ENCODE measurements at places on chromosomes 12 and 14.

GRCh38 chr14:56088941-56089340 lies 29.3 kb upstream of the PELI2 start:
- DNase-seq = no peak

GRCh38 chr14:24367514-24368211 lies at the start of gene NFATC4:
Gene NFATC4 (plus strand): TSS chr14:24368184. CDS start chr14:24368341, 157 bp downstream.
- no peak for DNase-seq

DNA sequence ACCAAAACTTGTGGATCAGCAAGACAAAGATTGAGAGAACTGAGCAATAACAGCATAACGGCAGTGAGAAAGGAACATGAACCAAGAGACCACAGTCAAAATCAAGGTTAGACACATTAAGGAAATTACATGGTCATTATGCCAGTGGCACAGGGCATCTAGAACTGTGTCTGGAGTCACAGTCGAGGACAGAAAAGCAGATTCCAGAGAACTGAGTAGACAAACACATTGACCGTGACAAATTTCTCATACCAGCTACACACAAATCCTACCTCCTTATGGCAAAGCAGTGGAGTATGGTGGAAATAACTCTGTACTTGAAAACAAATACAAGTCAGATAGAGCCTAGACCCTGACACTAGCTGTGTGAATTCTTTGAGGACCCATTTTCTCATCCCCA lies 367.3 kb downstream of the DUSP6 start:
- DNase-seq = no peak

DNA sequence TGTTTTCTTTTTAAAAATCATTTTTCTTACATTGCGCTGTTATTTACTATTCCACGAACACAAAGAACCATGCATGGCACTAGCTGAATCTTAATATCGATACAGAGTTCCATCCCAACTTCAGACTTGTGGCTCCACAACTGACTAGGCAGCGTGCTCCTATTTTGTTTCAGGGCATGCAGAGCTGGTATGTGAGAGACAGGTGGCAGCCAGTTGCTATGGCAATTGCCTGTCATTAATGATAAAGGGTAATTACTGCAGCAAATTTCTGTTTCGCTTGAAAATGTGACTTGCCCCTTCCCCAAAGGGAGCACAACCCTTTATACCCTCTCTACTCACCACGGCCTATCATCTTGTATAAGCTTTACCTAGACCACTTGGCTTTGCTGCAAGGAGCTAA lies 113.1 kb upstream of the G2E3 start:
- no peak for DNase-seq

DNA sequence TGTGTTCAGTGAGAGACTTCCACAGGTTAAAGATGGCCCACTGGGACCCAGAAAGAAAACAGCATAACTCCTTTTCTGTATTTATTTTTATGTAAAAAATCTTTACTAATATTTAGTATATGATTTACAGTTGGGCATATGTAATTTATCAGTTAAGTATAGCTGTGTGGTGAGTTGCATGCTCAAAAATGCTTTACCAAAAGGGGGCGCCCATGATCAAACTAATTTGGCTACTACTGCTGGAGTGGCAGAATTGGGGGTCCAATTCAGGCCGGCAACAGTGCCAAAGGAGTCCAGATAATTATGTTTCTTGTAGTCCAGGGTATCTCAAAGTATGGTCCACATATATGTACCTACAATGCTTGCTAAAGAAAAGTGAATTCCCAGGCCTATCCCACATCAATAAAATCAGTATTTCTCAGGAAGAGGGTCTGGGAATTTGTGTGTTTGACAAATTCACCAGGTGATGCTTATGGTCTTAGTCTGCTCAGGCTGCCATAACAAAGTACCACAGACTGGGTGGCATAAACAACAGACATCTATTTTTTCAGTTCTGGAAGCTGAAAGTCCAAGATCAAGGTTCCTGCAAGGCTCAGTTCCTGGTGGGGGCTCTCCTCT lies 152.0 kb downstream of the KTN1 start:
- DNase-seq = no peak

GRCh38 chr14:96187216-96188031 lies 17.2 kb upstream of the BDKRB2 start:
- DNase-seq = no peak

DNA sequence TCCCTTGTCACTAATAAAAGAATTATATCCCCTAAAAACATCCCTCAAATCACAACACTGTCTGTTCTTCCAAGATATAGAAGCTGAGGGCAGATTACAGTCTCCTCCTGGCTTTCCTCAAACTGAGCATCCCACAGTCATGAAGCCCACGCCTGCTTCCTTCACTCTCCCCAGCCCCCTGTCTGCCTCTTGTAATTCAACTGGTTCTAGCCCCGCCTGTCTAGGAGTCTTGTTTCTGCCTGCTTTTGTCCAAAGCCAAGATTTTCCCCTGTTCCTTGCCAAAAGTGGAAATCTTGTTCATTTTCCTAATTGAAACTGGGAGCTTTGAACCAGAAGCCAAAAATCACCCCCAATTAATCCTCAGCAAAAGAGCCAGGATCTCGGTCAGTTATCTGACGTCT lies 35.9 kb upstream of the PWP1 start:
- DNase-seq = no peak

- DNase-seq = peak; percentile 93
Measured at GRCh38 chr14:23095196-23096108, at the start of gene C14orf119. Gene C14orf119 (plus strand): TSS chr14:23095505. CDS start chr14:23097659, 2,154 bp downstream.

- DNase-seq = no peak
Measured at GRCh38 chr12:6450091-6450868, 1.6 kb upstream of the TAPBPL start.

DNA sequence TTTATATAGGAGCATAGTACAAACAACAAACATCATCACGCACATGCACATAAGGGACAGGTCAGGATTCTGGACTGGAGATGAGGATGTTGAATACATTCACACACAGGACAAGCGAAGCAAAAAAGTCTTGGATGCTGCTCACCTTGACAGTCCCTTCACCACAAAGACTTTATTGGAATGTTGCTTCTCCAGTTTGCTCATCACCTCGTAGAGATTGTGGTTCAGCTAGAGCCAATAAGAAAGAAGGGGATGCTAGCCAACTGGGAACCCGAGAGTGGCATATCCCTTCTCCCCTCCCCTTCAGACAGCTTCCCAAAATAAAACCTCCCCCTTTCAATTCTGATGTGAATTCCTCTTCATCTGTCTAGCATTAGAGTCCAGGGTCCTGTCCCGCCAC lies 25.4 kb upstream of the SMAGP start:
- DNase-seq = no peak

- DNase-seq = no peak
Measured at GRCh38 chr14:92902726-92903125, 20.2 kb upstream of the CHGA start.

GRCh38 chr12:58915634-58916033 lies 4.7 kb downstream of the LRIG3 start:
- no peak for DNase-seq

DNA sequence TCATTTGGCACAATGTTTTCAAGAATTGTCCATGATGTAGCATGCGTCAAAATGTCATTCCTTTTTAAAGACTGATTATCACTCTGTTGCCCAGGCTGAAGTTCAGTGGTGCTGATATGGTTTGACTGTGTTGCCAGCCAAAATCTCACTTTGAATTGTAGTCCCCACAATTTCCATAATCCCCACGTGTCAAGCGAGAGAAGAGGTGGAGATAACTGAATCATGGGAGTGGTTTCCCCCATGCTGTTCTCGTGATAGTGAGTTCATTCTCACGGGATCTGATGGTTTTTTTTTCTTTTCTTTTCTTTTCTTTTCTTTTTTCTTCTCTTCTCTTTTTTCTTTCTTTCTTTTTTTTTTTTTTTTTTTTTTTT lies 21.8 kb upstream of the LRRK2 start:
- DNase-seq = no peak
